ENCODE measurements at places on chromosomes 2 and 18. TPM values are rescaled to one million over a fixed set of nuclear protein-coding genes. Genes with fewer than 3 reads are reported as not detected.

GRCh38 chr18:62982600-62983251, 267.4 kb downstream of the PHLPP1 start:
- peak; percentile 50 for DNase-seq

DNA sequence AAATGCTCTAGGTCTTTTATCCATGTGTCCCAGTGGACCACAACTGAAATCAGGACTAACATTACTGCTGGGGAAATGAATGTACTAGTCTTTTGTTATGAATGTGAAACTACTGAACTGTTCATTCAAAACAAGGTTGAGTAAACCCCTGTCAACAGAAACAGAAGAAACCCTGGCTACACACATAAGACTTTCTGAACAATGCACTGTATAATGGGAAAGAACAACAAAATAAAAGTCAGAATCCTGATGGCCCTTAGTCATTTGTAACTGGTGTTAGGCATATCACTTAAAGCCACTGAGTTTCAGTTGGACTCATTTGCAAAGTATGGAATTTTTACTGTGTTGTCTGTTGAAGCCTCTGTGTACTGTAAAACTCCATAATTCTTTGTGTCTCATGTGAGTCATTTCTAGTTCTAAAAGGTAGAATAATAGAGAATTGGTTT, 77.0 kb upstream of the UBXN4 start:
- DNase-seq = no peak

- DNase-seq = no peak
These were observed 5.9 kb upstream of the POLE4 start for GRCh38 chr2:74952575-74952974.

- DNase-seq = no peak
These were observed 143.5 kb downstream of the SH3RF3 start for GRCh38 chr2:109272461-109272860.

- DNase-seq = no peak
These were observed 213.3 kb downstream of the NAPG start for GRCh38 chr18:10739152-10739551.

DNA sequence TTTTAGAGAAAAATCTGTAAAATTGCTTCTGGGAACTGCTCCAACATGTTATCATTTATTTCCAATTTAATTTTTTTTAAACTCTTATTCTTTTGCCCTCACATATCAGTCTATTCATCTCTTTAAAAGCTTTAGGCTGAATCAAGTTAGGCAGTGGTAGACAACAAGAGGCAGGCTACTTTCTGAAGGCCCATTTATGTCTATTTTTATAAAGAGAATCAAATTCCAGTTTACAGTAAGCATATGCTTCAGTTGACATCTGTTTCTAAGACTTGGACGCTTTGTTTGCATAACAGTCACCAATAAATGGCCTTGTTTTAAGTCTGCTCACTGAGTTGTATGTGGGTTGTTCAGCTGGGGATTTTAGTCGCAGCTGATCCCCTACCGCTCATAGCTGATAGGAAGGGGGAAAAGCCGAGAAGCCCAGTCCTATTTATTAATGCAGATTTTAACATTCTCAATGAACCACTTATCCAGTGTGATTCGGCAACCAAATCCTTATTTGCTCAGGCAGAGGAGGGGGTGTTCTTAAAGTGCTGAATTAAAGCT, 260.4 kb upstream of the SIX3 start:
- no peak for DNase-seq

GRCh38 chr2:176160986-176161824, 4.1 kb downstream of the HOXD3 start:
- DNase-seq = peak; percentile 76

Gene MYOM1
- total RNA-seq = 2.1 TPM

- DNase-seq = no peak
These were observed 291.5 kb downstream of the SLC4A3 start for GRCh38 chr2:219918944-219919343.

GRCh38 chr2:181954538-181954883, 31.1 kb upstream of the PPP1R1C start:
- DNase-seq = no peak

Gene KRTCAP3
- 28.0 TPM for total RNA-seq

DNA sequence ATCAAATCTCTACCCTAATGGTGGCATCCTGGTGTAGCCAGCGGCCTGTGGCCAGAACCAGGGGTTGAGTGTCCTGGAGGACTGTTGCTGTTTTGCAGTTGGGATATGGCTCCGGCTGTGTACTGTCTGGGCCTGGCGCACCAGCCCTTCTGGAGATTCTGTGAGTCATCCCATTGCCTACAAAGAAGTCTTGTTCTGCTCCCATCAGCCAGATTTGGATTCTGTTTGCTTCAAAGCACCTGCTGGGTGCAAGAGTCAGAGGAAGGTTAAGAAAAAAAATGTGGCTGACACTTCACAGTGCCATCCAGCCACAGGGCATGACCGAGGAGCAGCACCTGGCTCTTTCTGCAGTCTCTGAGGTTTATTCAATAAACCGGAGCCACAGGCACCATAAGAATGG, 41.0 kb upstream of the ASAP2 start:
- DNase-seq = no peak

Gene NAGK
- 89.9 TPM for total RNA-seq

GRCh38 chr18:63603355-63603754, 16.2 kb downstream of the SERPINB13 start:
- DNase-seq = no peak

DNA sequence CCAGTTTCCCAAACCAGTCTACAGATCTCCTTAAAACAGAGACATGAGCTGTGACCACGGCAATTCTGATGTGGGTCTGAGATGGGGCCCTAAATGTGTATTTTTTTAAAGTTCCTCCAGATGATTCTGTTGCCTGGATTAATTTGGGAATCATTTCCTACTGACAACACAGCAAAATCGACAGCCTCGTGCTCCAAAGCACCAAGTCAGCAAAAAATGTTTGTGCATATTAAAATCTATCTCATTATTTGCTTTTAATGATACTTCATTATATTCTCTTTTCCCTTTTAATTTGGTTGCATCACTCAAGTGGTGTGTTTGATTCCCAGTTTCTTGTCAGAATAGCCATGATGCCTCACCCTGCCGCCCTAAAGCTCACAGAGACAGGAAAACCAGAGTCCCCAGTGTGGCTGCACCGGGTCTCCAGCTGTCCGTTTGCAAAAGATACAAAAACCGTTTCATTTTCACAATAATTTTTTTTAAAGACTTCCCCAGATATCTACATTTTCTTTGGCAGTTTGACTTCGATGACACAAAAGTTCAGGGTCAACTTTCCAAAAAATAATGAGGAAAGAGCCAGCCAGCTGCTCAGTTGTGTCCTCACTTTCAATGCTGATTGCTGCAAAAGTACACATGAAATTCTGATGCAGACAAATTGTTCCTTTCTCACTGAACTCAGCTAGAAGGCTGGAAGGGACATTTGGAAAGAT, 443.2 kb upstream of the ID2 start:
- no peak for DNase-seq

Gene FBLN7
- total RNA-seq = 5.4 TPM

Gene ANO7
- 0.22 TPM for total RNA-seq

Gene NT5DC4
- not detected for total RNA-seq

Gene PUM2
- 88.1 TPM for total RNA-seq

DNA sequence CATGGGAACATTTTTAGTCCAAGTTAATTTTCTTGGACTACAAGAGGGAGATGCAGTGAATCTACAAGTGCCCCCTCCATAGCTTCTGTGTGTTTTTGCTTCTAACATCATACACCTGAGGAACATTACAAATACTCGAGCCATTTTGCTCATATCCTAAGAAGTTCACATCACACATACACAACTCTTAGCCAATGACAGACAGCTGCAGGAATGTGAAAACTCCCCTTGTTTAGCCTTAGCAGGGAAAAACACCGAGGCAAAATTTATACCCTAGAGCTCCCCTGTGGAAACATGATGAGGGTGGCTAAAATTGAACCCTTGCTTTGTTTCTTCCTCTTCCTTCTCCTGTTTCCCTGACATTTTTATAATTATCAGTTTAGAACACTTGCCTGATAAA, 928.3 kb upstream of the NRXN1 start:
- no peak for DNase-seq

- no peak for DNase-seq
These were observed 8.8 kb downstream of the GPR55 start for GRCh38 chr2:230916218-230916617.

DNA sequence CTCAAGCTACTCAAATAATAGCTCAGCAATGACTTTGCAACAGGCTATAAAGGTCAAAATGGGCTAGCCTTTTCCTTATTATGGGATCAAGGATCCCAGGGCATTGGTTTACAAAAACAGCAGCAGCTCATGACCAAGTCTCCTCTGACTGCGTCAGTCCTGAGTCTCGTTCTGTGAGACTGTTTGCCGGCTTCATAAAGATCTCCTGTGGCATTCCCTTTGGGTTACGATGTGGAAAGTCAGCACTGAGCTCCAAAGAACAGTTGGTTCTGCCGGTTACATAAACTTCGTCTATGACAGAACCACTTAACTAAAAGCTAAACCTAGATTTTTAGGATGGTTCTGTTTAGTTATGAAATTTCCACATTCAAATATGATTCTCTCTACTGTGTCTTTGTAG, 674.9 kb downstream of the ZEB2 start:
- no peak for DNase-seq

- DNase-seq = peak; percentile 76
These were observed 194.4 kb upstream of the ID2 start for GRCh38 chr2:8487461-8487932.

- DNase-seq = no peak
These were observed 26.4 kb upstream of the GALR1 start for GRCh38 chr18:77223221-77223639.

Gene TRAPPC12
- 132 TPM for total RNA-seq

GRCh38 chr18:10909724-10910123, 239.6 kb downstream of the PIEZO2 start:
- no peak for DNase-seq

GRCh38 chr18:75290737-75291358, 80.3 kb downstream of the TSHZ1 start:
- no peak for DNase-seq

Gene POTEI
- not detected for total RNA-seq

DNA sequence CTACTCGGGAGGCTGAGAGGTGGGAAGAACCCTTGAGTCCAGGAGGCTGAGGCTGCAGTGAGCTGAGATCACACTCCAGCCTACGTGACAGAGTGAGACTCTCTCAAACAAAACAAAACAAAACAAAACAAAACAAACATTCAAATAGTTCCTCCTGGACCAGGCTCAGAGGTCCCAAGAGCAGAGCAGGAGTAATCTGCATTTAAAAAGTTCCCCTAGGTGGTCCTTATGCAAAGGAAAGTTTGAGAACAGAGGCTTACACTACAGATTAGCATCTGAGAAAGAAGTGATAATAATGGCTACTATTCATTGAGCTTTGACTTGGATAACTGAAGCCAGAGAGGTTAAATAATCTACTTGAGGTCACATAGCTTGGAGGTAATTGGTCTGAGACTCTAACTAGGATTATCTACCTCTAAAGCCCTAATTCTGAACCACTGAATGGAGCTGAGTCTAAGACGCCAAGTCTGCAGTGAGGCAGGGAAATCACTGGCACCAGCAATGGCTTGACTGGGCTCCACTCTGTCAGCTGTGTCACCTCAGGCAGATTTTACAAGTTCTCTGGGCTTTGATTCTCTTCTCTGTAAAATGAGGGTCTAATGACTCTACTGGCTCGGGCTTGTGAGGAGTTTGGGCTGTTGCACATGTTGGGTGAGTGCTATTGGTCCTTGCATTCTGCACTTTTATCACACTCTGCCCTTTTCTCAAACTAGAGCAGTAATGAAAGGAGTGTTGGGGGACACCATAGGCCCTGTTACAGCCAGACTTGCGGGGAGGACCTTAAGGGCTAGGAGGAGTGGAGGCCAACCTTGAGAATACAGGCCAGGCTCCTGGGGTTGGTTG, 29.2 kb upstream of the DLX2 start:
- DNase-seq = no peak

- DNase-seq = no peak
These were observed 75.3 kb upstream of the PPP1CB start for GRCh38 chr2:28676152-28676835.

DNA sequence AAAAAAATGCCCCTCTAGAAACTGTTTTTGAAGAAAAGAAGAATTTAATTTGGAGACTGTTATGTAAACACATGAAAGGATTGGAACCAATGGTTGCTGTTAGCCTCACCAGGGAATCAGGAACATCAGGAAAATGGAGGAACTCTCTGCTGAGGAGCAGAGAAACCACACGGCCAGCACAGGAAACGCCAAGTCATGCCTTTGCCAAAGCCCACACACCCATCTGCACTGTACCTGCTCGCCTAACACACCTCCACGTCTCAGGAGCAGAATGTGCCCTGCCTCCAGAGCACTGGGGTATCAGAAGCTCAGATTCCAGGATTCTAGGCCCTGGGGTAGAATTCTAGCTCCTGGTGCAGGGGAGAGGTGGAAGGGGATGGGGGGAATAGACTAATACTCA, 9.8 kb upstream of the SCYGR1 start:
- DNase-seq = no peak

GRCh38 chr2:41972819-41973218, 75.0 kb upstream of the PKDCC start:
- DNase-seq = no peak

DNA sequence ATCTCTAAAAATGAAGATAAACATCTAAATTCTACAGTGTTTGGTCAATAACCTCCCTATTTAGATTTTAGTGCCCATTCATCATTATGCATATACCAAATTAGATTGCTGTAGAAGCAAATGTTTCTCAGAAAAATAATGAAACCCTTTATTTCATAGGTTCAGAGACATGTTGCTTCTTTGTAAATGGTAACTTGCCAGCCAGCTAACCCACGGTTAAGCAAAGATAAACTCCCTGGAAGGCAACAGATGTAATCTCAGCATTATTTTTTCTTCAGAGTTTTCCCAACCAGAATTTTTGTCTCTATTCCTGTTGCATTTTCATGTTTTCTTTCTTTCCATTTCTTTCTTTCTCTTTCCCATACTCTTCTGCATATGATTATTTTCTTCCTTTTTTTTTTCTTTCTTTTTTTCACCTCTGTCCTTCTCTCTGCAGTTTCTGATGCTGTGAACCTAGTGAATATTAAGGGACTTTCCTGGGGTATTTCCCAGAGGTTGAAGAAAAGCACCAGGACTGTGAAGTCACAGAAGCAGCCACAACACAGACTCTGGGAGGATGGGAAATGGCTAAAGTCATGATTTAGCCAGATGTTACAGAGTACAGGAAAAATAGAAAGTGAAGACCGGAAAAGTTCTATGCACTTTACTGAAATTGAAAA, 50.0 kb upstream of the DSG1 start:
- DNase-seq = no peak

Gene ILKAP
- total RNA-seq = 22.8 TPM

Data from lower leg skin (tissue), 4 donors.